ENCODE measurements at places on chromosomes 1 and 21.

DNA sequence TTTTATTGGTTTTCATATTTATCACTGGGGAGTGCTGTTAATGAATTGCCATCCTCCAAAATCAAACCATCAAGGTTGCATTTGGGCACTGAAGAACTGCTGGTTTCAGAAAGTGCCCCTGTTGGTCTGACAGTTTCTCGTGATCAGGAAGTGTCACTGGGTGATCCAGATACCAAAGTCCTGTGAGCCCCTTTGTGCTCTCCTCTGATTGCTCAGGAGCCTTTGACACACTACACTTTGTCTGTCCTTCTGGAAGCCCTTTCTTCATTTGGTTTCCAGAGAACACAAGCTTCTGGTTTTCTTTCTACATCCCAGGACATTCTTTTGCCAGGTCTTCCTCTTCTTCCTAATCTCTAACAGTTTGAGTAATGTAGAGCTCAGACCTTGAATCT is 165.8 kb upstream of the PROX1 start:
- DNase-seq: no peak

DNA sequence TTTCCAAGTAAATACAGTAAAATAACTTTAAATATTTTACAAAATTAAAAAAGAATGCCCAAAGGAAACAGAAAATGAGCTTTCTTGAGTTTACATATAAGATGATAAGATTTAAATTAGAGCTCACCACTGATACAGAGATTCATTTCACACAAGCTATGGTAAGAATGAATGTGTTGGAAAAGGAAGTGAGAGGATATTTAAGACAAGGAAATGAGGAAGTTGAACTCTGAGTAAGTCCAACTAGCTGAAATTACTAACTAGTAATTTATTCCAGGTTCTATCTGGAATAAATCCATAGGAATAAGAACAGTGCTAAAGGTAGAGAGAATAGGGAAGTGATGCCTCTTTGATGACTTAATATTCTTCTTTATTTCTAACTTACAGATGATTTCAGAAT is 42.4 kb downstream of the FNBP1L start:
- no peak for DNase-seq

GRCh38 chr1:82099170-82099569 is 298.4 kb downstream of the ADGRL2 start:
- no peak for DNase-seq

- DNase-seq: peak; percentile 56
Measured at GRCh38 chr1:170273291-170274130, 127.8 kb downstream of the NTMT2 start.

DNA sequence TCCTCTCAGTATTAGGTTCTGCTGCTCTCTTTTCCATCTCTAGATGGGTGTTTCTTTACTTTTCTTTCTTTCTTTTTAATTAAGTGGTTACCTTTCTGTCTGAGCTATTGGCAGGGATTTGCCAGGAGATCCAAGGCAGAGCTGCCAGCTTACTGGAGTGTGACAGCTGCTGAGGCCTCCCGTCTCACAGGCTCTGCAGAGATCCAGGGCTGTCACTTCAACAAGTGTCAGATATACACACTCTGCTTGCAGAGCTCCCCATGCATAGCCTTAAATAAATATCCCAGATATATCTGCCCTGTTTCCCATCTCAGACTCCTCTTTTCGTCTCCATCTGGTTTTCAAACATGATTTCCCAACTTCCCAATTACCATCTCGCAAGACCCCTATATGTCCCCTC is 124.3 kb downstream of the NOS1AP start:
- DNase-seq: no peak

DNA sequence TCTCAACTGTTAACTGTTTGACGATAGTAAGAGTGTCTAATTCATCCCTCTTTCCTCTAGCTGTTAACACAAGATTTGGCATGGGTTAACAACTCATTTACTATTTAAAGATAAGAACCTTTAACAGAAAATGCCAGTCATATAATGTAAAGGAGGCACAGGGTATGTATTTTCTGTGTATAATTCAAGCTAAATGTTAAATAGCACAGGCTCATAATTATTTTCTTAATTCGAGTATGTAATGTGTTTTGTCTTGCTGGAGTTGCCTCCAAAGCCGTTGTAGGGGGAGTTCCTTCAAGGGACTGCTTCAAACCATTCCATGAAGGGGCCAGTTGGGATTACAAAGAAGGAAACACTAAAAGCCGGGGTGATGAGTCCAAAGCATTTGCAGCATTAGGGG is 111.5 kb downstream of the NCAM2 start:
- no peak for DNase-seq

GRCh38 chr1:200184196-200184595 is 156.7 kb downstream of the NR5A2 start:
- DNase-seq: peak; percentile 71

DNA sequence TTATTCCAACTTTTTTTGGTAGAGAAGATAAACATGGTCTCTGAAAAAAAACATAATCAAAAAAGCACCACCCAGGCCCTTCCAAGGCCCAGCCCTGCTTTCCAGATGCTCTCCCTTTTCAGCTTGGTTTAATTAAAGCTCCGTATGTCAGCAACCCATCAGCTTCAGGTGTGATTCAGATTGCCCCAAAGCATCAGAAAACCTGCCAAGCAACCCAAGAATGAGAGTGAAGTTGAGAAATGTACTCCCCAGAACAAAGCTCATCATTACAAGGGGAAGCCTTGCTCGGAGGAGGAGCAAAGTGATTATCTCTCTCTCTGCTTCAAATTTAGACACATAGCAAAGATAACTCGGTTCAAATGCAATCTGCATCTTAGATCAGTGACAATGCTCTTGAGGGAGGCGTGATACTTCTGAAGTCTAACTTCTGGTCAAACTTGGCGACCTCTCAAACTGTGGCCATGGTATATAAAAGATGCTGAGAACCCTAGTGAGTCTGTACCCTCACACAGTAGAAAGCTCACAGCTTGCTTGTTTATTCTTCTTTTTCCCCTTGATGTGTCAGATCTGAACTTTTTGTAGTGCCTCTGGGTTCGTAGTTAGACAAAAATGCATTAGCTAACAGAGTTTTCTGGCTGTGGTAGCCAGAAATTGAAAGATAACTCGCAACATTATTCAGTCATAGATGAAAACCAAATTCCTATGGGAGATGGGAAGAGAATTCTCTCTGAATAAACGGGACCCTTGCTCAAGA is 63.3 kb upstream of the ZC3H11B start:
- peak; percentile 52 for DNase-seq

- peak; percentile 33 for DNase-seq
Measured at GRCh38 chr1:42429603-42430002, 26.2 kb downstream of the ZMYND12 start.

- DNase-seq: no peak
Measured at GRCh38 chr1:184615301-184615700, 139.4 kb downstream of the EDEM3 start.

DNA sequence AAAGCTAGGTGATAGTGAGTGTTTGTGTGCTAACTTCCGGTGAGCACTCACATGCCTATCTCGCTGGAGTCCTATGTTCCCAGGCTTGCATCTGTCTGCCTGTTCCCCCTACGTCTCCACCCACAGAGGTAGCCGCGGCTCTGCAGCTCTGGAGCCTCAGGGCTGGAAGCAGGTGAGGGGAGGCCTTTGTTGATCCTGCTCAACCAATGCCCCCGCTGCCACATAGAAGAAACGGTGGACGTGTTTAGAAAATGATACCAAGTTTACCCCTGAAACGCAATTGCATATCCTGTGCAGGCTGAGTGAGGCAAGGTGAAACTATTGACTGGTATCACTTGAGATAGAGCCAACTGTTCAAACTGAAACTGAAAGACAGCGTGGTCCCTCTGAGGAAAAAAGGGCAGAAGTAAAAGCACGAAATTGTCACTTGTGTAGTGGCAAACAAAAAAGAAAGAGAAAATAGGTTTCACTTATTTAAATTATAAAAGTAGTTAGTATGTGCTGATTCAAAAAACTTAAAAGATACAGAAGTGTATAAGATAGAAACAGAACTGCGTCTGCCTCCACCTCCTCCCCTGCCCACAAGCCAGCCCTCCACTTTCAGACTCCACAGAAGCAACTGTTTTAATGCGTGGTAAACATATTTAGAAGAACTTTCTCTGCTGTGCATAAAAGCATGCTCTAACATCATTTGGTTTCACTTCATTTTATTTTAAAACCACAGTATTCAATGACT is 38.6 kb upstream of the ETS2 start:
- no peak for DNase-seq

DNA sequence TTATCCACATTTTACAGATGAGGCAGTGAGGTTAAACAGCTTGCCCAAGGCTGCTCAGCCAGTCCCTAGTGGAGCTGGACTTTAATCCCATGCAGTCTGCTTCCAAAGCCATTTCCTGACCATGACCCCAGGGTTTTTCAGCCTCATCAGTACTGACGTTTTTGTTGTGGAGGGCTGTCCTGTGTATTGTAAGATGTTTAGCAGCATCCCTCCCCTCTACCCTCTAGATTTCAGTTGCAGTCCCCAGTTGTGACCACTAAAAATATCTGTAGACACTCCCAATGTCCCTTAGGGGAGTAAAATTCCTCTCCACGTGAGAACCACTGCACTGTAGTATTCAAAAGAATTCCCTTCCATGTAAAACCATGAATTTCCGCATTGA is 30.2 kb upstream of the C1orf105 start:
- no peak for DNase-seq

DNA sequence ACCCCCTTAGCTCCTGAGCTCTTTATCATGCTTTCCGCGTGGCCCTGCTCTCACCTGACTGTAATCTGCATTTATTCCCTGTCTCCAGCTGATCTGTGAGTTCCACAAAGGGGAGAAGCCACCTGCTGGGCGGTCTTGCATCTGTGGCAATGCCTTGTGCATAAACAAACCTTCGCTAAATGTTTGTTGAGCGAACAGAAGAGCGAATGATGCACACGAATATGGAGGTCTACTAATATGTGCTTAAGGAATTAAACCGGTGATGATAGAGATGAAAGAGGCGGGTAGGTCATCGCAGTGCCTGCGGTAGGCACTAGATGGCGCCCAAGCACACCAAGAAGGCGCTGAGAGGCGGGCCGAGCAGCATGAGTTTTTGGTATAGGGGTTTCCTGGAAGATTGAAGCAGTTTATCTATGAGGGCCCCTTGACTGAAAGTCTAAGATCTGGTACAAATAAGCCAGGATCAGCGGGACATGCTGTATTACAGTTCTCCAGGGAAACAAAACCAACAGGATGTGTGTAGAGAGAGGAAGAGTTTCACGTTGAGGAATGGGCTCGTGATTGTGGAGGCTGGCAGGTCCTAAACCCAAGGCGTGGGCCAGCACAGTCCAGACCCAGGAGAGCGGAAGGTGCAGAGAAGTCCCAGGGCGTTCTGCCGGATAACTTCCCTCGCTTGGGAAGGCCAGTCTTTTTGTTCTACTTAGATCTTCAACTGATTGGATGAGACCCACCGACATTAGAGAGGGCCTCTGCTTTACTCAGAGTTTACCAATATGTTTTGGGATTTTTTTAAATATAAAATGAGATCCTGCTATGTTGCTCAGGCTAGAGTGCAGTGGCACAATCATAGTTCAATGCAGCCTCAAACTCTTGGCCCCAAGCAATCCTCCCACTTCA is 34.7 kb downstream of the TOMM20 start:
- DNase-seq: peak; percentile 65

- no peak for DNase-seq
Measured at GRCh38 chr1:164719676-164720439, 160.9 kb downstream of the PBX1 start.

DNA sequence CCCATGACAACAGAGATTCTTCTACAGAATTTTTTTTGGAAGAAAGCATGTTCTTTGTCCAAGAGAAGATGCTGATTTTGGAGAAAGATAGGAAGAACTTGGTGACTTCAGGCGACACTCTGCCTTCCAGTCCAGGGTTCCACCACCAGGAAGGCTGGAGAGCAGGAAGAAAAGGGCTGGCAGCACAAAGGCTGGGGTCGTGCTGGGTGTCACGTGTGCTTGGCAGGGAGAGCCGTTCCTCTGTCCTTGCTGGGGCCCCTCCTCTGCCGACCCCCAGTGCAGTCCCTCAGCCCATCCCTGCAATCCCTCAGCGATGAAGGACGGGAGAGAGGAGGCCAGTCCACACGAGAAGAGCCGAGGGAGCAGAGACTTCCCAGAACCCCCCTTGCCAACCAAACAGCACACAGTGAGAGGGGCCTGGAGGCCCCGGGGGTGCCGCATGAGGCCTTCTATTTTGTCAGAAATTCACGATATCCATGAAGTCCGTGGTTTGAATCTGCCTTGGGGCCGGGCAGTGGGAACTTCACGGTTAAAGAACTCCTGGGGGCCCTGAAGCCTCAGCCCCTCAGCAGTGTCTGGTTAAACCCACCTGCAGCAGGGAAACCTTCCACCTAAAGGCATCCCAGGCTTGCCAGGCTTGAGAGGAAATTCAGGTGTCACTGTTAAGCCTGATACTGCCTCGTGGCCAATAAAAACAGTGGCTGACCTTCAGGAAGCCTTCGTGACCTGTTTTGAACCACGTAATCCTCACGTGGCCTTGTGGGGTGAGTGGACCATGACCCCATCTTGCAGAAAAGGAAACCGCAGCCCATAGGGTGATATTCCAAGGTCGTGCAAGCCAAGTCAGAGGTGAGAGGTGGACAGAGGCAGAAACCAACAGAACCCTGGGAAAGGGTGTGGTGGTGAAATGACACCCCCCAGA is 3.4 kb downstream of the KRTAP10-12 start:
- DNase-seq: no peak

Data from fibroblast of skin of right quadriceps (primary cell).